ENCODE measurements at places on chromosomes 3 and 15.

DNA sequence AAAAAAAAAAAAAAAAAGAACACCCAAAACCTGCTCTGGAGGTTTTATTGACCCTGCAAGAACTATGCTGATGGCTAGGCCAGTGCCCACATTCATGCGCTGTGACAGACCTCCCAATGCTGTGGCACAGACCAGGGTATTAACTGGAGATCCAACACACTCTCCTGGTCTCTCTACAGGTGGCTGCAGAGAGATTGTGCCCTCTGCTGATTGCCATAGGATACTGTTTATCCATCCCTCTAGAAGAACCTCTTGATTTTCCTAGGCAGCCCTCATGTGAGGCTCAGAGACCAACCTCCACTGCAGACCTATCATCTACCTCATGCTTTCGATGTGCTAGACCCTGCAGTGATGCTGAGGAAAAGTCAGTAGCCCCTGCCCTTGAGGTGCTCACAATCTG lies 125.5 kb upstream of the TRIM42 start:
- no peak for DNase-seq

DNA sequence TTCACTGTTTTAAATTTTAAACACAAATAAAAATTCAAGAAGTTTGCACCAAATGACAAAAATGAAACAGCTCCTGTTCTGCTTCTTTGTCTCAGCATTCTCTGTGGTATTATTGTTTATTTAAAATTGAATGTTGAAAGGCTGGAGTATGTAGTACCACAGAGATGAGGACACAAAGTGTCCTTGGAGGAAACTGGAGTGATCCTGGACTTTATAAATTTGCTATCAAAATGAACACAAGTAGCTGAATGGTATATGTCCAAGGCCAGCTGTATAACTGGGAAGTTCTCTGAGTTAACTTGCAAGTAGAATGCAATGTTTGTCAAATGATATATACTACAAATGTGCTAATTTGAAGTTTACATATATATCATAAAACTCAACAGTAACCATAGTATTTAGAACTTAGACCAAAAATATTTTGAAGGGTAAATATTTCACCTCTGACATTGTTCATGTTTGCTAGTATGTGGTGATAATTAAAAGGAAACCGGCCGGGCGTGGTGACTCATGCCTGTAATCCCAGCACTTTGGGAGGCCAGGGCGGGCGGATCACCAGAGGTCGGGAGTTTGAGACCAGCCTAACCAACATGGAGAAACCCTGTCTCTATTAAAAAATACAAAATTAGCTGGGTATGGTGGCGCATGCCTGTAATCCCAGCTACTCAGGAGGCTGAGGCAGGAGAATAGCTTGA lies 12.3 kb downstream of the BTLA start:
- DNase-seq, result no peak

- DNase-seq, result peak; percentile 34
Measured at GRCh38 chr3:197801891-197802778, 11.1 kb downstream of the LRCH3 start.

DNA sequence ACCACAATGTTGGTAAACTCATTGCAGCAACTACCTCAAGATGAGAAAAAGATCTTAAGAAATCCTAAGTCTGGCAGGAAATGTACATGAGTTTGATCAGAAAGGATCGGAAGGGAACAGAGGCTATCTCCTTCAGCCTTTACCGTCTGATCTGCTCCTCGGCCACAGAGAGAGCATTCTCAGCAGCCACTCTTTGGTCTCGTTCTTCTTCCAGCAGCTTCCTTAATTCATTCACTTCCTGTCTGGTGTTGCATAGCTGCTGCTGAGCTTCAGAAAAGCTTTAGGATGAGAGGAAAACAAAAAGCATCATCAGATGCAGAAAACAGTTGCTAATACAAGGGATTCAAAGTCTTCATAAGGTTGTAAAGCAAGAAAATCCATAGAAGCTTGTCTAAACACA lies 6.6 kb upstream of the HCLS1 start:
- no peak for DNase-seq

DNA sequence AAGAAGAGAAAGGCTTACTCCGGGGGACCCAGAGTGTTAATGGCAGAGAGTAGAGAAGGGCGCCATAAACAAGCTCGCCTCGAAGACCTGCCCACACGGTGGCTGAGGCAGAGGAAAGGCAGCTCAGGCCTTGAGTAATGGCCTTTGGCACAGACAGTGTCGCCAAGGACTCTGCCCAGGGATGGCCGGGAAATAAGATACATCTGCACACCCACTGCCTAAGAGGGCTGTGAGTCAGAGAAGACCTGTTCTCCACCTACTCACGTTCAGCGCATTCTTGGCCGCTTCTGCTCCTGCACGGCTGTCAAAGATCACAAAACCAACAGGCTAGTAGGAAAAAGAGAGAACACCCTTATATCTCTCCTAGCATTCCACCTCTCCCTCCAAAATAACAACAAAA lies 26.2 kb downstream of the RBPMS2 start:
- no peak for DNase-seq

DNA sequence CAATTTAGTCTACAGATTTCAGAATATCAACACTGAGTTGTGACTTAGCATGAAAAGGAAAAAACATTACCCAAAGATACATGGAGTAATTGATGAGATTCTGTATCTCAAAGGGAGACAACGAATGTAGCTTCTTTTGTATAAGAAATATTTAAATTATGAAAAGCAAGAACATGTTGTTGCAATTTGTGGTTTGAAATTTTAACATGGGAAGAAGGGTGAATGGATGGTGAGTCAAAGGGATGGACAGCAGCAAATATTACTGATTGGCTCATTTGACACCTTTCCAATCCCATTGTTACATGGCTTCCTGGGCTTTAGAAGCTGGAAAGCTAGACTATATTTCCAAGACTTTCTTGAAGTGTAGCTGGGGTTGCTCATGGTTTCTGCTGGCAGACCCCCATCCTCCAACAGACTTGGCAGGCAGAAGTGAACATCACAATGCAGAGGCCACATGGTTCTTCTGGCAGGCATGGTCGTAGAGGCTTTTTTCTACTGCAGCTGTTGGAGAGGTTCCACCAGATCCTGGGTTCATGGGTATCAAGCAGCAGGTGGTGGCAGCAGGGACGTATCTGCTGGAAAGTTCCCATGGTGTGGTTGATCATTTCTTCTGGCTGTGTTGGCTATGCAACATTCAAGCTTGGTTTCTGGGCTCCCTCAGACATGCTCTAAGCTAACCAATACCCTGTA lies 47.2 kb upstream of the KPNA4 start:
- DNase-seq, result no peak

- no peak for DNase-seq
Measured at GRCh38 chr3:48762816-48763215, 45.8 kb upstream of the IP6K2 start.

- DNase-seq, result no peak
Measured at GRCh38 chr15:83653639-83654378, at the start of gene ADAMTSL3. Gene ADAMTSL3 (plus strand): TSS chr15:83654123. CDS start chr15:83655762, 1,639 bp downstream.

DNA sequence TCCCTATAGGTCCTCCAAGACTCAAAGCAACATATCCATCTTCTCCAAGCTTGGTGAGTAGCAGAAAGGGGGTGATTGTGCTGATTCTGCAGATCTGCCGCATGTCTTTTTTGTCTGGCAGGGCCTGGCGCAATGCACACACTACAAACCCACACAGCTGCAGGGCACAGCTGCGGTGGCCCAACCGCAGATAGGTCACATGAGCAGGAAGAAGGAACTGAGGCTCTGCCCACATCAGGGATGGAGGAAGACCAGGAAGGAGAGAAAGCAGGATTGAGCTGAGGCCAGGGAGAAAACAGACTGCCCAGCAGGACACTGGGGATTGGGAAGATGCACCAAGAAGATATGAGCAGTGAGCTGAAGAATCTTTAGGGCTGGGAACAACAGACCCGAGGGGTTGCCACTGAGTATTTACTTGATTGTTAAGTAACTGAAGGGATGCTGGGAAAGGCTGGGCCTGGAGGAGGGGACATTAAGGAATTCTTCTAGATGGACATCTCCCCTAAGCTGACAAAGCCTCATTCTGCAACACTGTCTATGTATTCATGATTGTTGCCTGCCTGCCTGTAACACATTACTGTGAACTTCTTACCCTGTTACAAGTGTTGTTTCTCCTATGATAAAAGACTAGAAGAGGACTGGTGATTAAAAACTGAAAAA lies 126.7 kb downstream of the MYLK start:
- no peak for DNase-seq

DNA sequence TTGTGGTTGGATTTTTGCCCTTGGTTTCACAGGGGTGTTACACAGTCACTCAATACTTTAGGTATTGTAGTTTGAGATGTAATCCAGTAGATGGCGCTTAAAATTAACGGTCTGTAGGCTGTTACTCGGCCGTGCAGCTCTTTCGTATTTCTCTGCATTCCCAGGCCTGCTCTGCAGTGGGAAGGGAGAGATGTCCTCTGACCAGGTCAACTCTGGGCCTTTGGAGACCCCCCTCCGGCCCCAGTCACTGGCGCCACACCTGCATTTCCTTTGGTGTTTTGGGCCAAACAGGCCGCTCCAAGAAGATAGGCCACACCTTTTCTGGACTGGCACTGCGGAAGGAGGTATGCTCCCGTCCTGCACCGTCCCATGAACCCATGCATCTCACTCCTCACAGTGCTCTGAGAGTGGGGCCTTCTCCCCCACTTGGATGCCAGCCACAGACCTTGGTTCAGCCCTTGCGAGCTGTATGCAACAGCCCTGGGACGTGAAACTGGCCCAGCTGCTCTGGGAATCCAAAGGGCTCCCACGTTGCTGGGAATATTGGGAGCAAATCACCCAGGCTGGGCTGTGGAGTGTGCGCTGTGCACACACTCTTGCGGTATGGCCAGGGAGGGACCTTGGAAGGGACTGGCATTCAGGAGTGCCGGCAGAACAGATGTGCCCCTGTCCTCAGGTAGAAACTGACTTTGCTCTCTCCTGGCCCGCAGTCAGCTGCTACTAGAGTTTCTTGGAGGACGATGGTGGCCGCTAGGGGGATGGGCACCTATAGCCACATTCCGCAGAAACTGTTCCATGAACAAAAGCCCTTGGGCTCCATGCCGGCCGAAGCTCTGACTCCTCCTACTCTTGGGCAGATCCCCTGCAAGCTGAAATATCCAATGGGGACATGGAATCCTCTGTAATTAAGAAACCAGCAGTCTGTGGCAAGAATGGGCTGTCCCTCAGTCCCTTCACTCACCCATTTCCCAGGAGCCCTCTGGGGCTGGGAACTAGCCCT lies 410.5 kb upstream of the CADM2 start:
- DNase-seq, result no peak

GRCh38 chr15:62782071-62782841 lies 260.3 kb upstream of the TPM1 start:
- DNase-seq, result no peak

DNA sequence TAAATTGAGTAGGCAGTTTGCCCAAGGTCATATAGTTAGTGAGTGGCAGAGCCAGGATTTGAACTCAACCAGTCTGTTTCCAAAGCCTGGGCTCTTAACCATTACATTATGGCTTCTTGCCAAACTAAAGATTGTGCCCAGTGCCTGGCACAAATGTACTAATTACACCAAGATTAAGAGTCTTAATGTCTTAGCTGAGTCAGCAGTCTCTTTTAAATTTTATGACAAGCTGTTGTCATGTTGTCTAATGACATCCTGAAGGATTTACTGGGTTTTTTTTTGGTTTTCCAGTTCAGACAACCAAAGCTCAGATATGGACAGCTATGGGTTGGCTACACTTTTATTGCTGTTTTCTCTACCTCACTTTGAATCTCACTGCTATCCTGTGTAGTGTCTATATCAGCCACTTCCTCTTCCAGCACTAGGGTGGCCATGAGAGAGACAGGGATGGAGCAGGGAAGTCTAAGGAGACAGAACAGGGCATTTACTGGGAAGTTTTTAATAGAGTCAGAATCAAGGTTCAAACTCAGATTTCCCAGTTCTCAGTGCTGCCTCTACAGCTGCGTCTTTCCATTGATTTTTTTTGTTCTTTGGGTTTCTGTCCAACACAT lies 10.5 kb downstream of the FBXL2 start:
- no peak for DNase-seq

GRCh38 chr3:71702131-71703024 lies 22.8 kb downstream of the EIF4E3 start:
- DNase-seq, result no peak

- DNase-seq, result no peak
Measured at GRCh38 chr15:62572797-62573196, 407.7 kb upstream of the C2CD4B start.

Measured in activated T-cell treated with anti-CD3 and anti-CD28 coated beads, Interleukin-2, amount 50 U/mL, for 48 hours (primary cell).